ENCODE measurements at places on chromosomes 13 and 19. TPM values are rescaled to one million over a fixed set of nuclear protein-coding genes. Genes with fewer than 3 reads are reported as not detected.
A peak's percentile ranks its signal among the peaks of the same experiment; 100 is the strongest.

PCCA gene
- 25.7 TPM for polyA plus RNA-seq

DNA sequence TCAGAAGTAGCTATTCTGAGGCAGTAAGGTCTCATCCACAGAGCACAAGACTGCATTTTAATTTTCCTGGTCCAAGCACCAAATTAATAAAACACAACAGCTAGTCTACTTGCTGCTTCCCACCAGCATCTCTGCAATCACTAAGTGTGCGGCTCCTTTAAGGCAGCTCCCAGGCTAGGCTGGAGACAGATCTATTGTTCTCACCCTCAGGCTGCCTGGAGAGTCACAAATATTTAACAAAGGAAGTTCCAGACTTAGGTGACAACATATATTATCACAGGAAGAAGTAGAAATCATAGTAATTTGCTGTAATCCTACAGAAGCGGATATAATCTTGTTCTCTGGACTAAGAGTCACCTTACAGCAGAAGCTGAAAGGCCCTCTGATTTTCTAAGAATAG lies 2.2 kb upstream of the EID2 start:
- H3K4me1 ChIP-seq: peaks cover 12% of the 10 kb centered on the region
- H3K36me3 ChIP-seq: no peaks in the 10 kb centered on the region
- H3K4me3 ChIP-seq: no peak overlapping the region
- DNase-seq: no peak

DNA sequence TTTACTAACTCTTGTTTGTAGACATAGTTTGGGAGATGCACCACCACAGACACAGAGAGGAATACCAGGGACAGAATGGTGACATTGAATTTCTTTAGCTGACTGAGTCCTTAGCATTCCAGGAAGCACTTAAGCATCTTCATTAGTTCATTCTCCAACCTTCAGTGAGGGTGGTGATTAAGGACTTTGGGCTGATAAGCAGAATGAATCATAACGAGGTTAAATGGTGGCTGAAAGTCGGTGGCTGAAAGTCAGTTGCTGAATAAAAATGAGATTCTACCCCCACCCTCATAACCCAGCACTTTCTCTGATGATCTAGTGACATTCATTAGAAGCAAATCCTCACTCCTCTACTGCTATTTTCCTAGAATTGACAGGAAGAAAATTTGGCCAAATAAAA lies 10.6 kb downstream of the PCDH8 start:
- H3K27me3 ChIP-seq: peaks cover 34% of the 10 kb centered on the region
- no peak overlapping the region for H3K4me3 ChIP-seq
- DNase-seq: no peak
- no peaks in the 10 kb centered on the region for H3K36me3 ChIP-seq

GRCh38 chr19:39082745-39083598 lies 1.2 kb upstream of the ACP7 start:
- peaks cover 38% of the 10 kb centered on the region for H3K27me3 ChIP-seq
- no peaks in the 10 kb centered on the region for H3K36me3 ChIP-seq
- no peaks in the 10 kb centered on the region for H3K4me1 ChIP-seq
- no peak for DNase-seq

DNA sequence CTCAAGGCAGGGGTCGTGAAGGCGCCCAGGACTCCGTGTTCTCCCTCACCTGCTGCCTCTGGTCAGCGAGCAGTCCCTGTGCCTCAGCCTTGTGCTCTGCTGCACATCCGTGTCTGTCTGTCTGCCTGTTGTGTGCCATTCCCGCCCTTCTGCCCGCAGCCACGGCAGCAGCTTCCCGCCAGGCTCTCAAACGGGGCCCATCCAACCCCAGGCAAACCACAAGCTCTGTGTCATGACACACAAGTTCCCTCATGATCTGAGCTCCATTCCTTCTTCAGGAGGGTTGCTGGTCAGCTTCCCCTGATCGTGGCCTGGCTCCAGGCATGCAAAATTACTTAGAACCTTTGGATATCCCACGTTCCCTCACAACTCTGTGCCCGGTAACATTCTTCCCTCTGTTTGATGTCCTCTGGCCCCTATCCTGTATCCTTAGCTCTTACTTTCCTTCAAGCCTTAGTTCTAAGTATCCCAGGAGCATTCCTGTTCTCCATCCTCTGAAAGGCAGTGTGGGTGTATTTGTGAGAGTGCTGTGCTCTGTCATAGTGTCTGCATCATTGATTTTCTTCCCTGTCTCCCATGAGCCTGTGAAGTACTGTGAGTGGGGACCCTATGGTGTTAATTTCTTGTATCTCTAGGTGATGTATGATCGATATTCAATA lies 3.2 kb downstream of the GPR183 start:
- no peak overlapping the region for H3K4me3 ChIP-seq
- no peaks in the 10 kb centered on the region for H3K27me3 ChIP-seq
- peaks cover 13% of the 10 kb centered on the region for H3K4me1 ChIP-seq
- no peaks in the 10 kb centered on the region for H3K36me3 ChIP-seq

GRCh38 chr13:94249512-94249911 lies 230.0 kb downstream of the DCT start:
- no peaks in the 10 kb centered on the region for H3K36me3 ChIP-seq
- no peak overlapping the region for H3K4me3 ChIP-seq
- no peak for DNase-seq
- no peak overlapping the region for H3K27ac ChIP-seq

DNA sequence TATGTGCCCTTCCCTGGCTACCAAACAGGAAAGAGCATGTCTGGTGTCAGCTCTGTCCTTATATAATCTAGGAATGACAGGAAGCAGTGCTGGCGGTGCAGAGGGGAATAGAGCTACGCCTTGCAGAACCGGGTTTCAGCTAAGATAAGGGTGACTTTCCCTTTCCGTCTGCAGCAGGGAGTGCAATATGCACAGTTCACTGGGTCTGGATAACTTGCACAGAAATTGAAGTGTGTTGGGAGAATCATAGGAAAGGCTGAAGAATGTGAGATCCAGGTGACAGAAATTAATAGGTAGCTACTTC lies 90.0 kb upstream of the TSHZ3 start:
- no peaks in the 10 kb centered on the region for H3K27me3 ChIP-seq
- H3K27ac ChIP-seq: no peak overlapping the region
- no peak for DNase-seq
- H3K36me3 ChIP-seq: no peaks in the 10 kb centered on the region
- H3K4me1 ChIP-seq: no peaks in the 10 kb centered on the region

DNA sequence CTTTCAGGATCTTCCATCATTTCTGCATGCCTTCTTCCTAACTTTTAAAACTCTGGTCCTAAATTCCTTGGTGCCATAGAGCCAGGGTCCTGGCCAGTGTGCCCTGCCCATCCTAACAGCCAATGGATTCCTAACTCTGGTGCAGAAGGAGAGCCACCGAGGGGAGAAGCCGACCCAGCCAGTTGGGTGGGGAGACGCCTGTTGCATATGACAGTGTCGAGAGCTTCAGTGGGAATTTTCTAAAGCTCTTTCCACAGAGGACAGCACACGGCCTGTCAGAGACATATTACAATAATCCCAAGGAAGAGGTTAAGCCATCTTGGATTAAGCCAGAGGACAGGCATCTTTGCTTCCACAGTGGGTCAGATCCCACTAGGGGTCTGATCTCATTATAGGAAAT lies 180.4 kb downstream of the ZNF536 start:
- peaks cover 12% of the 10 kb centered on the region for H3K4me1 ChIP-seq
- H3K27ac ChIP-seq: no peak overlapping the region
- no peak overlapping the region for H3K4me3 ChIP-seq
- no peak for DNase-seq
- H3K36me3 ChIP-seq: no peaks in the 10 kb centered on the region

- no peaks in the 10 kb centered on the region for H3K36me3 ChIP-seq
- no peak overlapping the region for H3K4me3 ChIP-seq
- no peaks in the 10 kb centered on the region for H3K27me3 ChIP-seq
Observed at GRCh38 chr19:10858204-10858828, 10.1 kb downstream of the C19orf38 start.

DNA sequence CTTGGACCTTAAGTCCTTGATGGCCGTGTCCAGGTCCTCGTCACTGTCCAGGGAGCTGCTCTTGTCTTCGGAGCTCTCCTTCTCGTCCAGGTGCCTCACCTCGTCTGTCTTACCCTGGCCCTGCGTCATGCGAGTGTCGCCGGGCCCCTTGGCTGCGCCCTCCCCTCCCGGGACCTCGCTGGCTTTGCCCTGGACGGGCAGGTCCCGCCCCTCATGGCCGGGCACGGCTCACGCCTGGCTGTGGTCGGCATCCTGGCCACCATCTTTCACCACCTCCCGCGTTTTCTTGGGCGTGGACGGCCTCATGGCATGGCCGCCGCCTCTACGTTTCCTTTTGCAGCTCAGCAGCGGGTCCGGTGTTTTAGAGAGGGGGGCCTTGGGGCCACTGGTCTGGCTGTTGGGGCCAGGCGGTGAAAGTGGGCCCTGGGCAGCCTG lies 14.8 kb downstream of the RB1 start:
- H3K27ac ChIP-seq: no peak overlapping the region
- H3K27me3 ChIP-seq: no peaks in the 10 kb centered on the region
- DNase-seq: no peak
- no peak overlapping the region for H3K4me3 ChIP-seq

DNA sequence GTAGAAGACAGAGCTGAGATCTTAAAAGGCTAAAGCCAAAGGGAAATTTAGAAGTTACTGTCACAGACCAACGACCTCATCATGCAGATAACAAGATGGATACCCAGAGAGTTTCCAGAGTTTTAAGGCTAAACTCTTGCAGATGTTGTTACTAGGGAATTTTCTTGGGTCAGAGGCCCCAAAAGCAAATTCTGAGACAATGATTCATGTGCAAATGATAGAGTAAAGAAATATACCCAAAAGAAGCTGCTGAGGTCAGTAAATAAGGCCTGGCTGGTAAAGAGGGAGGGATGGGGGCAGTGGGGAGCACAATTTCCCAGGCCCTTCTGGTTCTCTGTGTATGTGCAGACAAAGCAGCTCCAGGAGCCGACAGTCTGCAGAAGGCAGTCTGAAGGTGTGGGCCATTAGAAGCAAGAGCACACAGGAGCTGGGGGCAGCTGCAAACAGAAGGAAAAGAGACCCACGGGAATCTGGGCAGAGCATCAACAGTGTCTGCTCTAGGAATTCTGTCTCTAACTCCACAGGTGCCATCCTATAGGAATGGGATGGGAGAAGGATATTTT lies 330.8 kb downstream of the TBC1D4 start:
- H3K27ac ChIP-seq: no peak overlapping the region
- no peak for DNase-seq
- H3K36me3 ChIP-seq: no peaks in the 10 kb centered on the region
- no peaks in the 10 kb centered on the region for H3K4me1 ChIP-seq

GRCh38 chr13:31101472-31102170 lies 60.1 kb downstream of the HSPH1 start:
- H3K4me1 ChIP-seq: no peaks in the 10 kb centered on the region
- H3K27ac ChIP-seq: no peak overlapping the region
- peaks cover 20% of the 10 kb centered on the region for H3K27me3 ChIP-seq

DNA sequence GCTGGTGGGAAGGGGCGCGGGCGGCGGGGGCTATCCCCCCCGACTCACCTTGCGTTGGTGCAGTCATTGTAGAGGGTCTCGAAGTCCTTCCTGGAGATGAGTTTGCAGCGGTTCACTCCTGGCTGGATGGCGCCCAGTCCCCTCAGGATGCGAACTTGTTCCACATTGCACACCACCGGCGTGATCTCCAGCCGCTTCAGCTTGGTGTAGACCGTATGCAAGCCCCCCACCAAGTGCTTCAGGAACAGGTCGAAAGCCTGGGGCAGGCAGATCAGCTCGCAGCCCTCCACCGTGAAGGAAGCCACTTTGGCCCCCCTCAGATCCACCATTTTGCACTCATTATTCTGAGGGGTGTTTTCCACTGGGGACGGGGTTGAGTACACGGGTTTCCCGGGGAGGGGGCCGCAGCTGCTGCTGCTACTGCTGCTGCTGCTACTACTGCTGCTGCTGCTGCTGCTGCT lies 1.1 kb downstream of the DACH1 start:
- no peak overlapping the region for H3K27ac ChIP-seq
- H3K27me3 ChIP-seq: peaks cover 54% of the 10 kb centered on the region
- H3K36me3 ChIP-seq: no peaks in the 10 kb centered on the region
- DNase-seq: no peak
- H3K4me1 ChIP-seq: no peaks in the 10 kb centered on the region
- peak overlapping the region; percentile 78 for H3K4me3 ChIP-seq

DNA sequence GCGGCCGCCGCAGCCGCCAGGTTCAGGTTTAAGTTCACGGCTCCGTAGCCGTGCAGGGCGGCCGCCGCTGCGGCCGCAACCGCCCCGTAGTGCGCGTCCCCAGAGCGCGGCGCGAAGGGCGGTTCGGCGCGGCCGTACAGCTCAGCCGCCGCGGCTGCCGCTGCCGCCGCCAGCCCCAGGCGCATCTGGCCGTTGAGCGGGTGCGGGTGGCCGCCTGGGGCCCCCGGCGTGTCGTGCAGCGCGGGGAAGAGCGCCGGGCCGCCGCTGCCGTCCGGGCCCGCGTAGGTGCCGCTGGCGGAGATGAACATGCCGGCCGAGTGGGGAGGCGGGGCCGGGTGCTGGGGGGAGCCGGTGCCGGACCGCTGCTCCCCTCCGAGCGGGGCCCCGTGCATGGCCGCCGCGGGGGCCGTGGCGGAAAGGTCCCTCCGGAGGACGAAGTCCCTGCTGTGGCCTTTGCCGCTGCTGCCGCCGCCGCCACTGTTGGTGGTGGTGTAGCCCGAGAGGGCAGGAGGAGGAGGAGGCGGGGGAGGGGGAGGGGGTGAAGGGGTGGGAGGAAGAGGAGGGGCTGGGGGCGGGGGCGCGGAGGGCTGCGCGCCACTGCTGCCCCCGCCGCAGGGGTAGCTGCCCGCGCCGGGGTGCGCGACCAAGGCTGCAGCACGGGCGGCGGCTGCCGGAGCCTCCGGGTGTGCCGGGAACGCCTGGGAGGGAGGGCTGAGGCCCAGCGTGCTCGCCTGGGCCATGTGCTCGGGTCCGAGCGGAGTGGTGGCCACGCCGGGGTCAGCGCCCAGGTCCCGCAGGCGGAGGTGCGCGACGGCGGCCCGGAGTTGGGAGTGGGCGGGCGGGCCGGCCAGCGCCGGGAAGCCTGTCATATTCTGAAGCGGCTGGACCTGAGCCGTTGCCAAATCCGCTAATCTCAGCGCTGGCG lies 654 bp downstream of the ZIC5 start:
- DNase-seq: no peak
- no peak overlapping the region for H3K4me3 ChIP-seq
- peaks cover 21% of the 10 kb centered on the region for H3K4me1 ChIP-seq
- no peaks in the 10 kb centered on the region for H3K36me3 ChIP-seq

- no peaks in the 10 kb centered on the region for H3K27me3 ChIP-seq
- no peaks in the 10 kb centered on the region for H3K36me3 ChIP-seq
- peaks cover 41% of the 10 kb centered on the region for H3K4me1 ChIP-seq
- no peak for DNase-seq
Observed at GRCh38 chr19:16445238-16446107, 26.3 kb downstream of the EPS15L1 start.
